ENCODE measurements at places on chromosomes 2 and 18.

DNA sequence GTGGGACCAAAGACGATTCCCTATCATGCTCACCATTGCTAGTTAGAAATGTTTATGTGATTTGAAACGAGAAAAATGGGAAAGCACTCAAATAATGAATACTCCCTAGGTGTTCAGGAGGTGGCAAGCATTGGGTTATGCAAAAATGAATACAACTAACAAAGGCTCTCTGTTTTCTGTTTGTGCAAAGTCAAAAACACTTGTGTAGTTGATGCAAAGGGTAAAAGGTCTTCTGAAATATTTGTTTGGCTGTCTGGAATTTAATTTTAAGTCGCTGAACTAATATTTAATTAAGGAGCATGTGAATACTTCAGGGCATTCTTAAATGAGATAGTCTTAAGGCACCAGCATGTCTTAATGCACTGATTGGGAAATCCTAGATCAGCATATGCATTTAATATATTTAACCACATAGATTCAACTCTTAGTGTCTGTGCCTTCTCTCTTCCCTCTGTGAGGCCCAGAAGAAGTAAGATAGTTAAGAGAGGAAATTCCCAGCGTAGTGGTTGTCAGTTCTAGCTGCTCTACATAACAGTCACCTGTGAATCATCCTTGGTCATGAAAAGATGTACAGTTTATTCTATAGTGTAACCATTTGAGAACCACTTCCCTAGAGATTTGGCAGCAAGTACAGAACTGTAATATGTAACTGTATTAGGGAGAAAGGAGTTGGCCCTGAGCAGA, 111.9 kb downstream of the EPC2 start:
- peak; percentile 67 for DNase-seq

GRCh38 chr2:80102026-80102425, 202.5 kb downstream of the LRRTM1 start:
- DNase-seq, result peak; percentile 81

- DNase-seq, result peak; percentile 72
These were observed 68.3 kb upstream of the ACYP2 start for GRCh38 chr2:54047091-54047490.

DNA sequence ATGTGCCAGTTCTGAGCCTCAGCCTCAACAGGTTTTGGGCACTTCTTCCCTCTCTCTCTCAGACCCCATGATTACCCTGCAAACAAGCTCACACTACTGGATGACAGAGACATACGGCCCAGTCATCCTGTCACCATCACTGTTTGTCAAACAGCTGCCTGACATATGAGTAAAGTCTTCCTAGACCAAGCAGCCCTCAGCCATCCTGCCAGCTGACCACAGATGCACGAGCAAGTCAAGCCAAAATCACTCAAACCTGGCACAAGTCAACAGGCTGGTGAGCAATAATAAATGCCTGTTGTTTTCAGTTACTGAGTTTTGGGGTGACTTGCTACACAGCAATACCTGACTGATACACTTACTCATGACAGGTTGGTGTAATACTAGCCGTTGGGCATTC, 75.5 kb upstream of the KLF7 start:
- peak; percentile 39 for DNase-seq

DNA sequence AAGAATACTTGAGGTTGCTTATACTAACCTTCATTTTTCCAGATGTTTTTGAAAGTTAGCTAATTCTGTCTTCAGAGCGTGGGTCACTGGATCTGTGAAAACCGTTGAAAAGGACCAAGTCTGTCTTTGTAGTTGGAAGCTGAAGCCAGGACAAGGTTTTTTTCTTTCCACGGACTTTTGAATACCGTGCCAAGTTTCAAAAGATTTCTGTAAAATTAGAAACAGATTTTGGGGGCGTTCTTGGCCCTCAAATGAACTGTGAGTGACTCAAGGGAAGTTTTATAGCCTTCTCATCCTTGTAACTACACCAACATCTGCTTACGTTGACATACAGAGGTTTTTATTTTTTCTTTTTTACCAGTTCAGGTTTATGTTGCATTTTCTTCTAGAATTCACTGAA, at the start of gene FAP:
FAP (minus strand) TSS at position 152 of the 400 bp plus-strand sequence; CDS start at position 34, 118 bp downstream.
- peak; percentile 68 for DNase-seq

GRCh38 chr2:120066800-120067547, 54.1 kb downstream of the EPB41L5 start:
- DNase-seq, result peak; percentile 11

All from MCF 10A (cell line).